ENCODE measurements at places on chromosomes 5 and 9.

- no peak for DNase-seq
Measured at GRCh38 chr5:93428868-93429267, 152.2 kb downstream of the NR2F1-AS1 start.

DNA sequence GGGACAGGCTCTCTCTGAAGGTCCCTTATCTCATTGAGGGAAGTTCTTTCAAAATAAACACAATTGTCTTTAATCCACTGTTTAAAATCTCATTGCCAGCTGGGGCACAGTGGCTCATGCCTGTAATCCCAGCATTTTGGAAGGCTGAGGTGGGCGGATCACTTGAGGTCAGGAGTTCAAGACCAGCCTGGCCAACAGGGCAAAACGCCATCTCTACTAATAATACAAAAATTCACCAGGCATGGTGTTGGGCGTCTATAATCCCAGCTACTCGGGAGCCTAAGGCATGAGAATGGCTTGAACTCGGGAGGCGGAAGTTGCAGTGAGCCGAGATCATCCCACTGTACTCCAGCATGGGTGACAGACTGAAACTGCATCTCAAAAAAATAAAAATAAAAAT lies 8.3 kb upstream of the NDFIP1 start:
- no peak for DNase-seq

DNA sequence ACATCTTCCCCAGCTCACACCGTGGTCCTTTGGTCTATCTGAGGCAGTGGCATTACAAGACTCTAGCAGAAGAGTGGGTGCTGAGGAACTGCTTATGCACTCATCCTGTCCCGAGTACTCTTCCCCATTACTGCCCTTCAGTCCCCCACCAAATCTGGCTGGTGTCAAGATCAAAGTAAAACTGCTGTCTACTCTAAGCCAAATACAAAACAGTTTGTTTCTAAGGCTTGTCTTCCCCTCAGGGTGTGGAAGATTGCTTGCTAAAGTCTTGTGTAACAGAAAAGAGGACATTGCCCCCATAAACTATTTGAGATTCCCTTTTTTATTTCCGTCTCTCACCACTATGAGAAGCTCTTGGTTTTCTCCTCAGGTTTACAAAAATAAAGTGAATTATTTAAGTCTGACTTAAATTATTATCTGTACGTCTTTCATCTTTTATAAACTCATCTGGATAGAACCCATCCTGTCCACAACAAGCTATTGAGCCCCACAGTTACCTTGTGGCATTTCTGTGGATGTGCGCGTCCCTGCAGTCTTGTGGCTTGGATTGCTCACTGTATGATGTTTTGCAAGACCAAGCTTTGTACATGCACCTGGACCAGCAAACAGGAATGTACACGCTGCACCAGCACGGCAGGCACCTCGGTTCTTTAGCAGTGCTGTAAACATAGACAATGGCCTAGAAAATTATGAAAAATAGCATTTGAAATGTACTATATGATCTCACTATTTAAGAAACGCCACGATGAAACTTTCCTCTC lies 61.0 kb downstream of the CYSTM1 start:
- DNase-seq: no peak

DNA sequence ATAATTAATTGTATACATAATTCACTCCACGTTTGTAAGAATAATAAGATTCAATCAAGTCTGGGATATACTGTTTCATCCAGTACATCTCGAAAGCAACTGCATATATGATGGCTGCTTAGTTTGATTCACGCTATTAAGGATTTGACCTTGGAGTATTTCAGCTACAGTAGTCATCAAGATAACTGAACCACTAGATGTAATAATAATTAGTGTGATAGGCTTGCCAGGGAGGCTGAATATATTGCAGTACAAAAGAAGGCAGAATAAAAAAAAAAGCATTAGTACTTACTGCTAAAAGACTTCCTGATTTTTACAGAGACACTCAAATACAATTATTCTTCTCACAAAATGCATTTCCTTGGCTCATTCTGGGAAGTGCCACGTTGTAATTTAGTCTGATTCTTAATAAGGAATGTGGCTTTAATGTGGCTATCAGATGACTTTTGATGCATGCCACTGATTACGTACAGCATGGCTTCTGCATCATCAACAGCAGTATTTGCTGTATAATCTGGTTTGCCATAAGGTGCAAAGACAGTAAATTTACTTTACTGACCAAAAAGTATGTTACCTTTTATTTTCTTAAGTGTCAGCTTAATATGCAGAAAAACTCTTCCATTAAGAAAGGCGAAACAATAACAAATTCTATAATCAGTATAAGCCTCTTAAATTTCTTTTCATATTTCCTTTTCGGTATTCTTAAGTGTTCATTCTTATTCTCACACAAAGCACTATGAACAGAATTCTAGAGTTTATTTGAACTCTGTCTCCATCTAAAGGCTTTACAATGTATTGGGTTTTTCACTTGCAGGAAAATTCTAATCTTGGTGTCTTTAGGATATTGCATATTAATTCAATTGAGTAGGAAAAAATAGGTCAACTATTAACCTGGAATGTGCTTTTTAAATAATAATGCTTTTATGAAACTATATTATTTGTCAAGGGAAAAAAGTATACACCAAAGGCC lies 166.4 kb downstream of the SLF1 start:
- no peak for DNase-seq

GRCh38 chr5:123285122-123286023 lies 137.8 kb downstream of the CEP120 start:
- DNase-seq: no peak

- DNase-seq: no peak
Measured at GRCh38 chr9:96161819-96162218, 140.2 kb downstream of the HSD17B3 start.

DNA sequence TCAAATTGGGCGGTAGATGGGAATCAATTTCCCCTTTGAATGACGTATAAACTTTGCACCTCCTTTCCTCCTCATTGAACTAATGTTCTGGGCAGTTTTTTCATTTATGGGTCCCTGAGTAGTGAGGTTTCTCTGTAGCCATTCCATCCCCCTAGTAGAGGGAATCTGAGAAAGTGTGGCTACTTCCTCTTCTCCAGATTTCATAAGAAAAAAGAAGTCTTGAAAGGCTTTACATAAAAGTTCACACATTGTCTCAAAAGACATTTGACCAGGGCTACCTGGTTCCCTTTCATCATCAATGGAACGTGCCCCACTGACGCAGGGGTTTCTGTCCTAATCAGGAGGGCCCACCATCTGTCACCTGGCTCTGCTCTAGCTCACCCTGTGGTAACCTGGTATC lies 57.3 kb downstream of the CTSL start:
- no peak for DNase-seq

- no peak for DNase-seq
Measured at GRCh38 chr9:113522419-113522818, 58.9 kb downstream of the RGS3 start.

GRCh38 chr9:120909904-120910303 lies 16.7 kb downstream of the TRAF1 start:
- DNase-seq: peak; percentile 62

GRCh38 chr5:116652903-116653302 lies 78.3 kb upstream of the SEMA6A start:
- DNase-seq: no peak

GRCh38 chr5:180394031-180394636 lies 41.0 kb upstream of the GFPT2 start:
- DNase-seq: no peak

- DNase-seq: no peak
Measured at GRCh38 chr5:1975406-1975715, 92.6 kb upstream of the IRX4 start.

GRCh38 chr9:87659534-87660419 lies 66.1 kb upstream of the CTSL start:
- no peak for DNase-seq

- DNase-seq: no peak
Measured at GRCh38 chr9:123112015-123112975, 78.8 kb downstream of the GPR21 start.

DNA sequence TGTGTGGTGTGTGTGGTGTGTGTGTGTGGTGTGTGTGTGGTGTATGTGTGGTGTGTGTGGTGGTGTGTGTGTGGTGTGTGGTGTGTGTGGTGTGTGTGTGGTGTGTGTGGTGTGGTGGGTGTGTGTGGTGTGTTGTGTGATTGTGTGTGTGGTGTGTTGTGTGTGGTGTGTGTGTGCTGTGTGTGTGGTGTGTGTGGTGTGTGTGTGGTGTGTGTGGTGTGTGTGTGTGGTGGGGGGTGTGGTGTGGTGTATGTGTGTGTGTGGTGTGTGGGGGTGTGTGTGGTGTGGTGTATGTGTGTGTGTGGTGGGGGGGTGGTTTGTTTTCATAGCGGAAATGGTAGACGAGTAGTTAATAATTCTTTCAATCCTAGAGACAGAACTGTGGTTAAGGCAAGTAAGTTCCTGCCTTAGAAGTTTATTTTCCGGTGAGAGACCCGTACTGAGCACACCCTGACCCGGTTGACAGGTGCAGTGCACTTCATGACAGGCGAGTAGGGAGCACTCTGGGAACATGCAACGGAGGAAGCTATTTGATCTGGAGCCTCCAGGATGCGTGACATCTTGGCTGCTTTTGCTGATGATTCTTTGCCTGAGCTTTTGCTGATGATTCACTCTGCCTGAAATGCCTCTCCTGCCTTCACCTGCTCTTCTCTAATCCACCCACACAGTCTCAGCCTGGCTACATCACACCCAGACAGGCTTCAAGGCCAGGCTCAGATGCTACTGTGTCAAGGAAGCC lies 21.7 kb upstream of the FAT2 start:
- peak; percentile 64 for DNase-seq

- no peak for DNase-seq
Measured at GRCh38 chr9:136695435-136695895, 8.2 kb upstream of the AGPAT2 start.

- peak; percentile 71 for DNase-seq
Measured at GRCh38 chr5:177309351-177310191, 2.1 kb downstream of the MXD3 start.

GRCh38 chr5:38541174-38541725 lies 15.2 kb downstream of the LIFR start:
- no peak for DNase-seq

- no peak for DNase-seq
Measured at GRCh38 chr5:15007646-15008045, 136.1 kb upstream of the ANKH start.

DNA sequence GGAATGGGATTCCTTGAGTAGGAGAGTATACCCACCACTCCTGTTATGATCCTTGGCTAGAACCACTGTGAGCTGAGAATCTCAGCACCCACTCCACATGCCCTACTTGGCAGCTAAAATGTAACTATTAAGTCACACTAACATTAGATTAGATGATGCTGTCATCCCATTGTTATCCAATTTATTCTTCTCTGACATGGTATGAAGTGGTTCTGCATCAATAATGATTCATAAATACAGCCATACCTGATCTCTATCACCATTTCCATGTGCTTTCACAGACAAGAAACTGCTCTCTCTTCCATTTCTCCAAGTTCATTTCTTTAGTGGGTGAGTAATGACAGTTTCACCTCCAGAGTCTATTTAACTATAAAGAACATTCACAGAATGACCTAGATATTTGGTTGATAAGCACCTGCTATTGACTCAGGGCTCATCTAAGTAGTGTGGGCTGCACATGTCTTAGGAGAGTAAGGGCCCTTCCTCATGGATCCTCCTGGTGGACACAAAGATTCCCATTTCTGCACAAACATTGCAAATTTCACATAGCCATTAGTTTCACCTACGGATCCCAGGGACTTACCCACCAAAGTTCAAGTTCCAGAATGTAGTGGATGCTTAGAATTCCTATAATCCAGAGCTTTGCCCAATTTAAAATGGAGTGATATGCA lies 187.9 kb downstream of the EBF1 start:
- DNase-seq: no peak

- DNase-seq: no peak
Measured at GRCh38 chr5:16812448-16812847, 123.6 kb downstream of the MYO10 start.

- DNase-seq: no peak
Measured at GRCh38 chr5:55063899-55064298, 38.5 kb upstream of the GZMA start.

- DNase-seq: no peak
Measured at GRCh38 chr5:88376728-88377127, 108.1 kb upstream of the TMEM161B start.
